ENCODE measurements at places on chromosomes 11 and 22. TPM values are rescaled to one million over a fixed set of nuclear protein-coding genes. Genes with fewer than 3 reads are reported as not detected.

NLRP14 gene
- 0.49 TPM for total RNA-seq

IFITM10 gene
- total RNA-seq: 0.49 TPM

RFPL1 gene
- total RNA-seq: not detected

NECTIN1 gene
- total RNA-seq: 12.8 TPM

ARHGAP8 gene
- total RNA-seq: 1.7 TPM

E2F8 gene
- 0.49 TPM for total RNA-seq

SNX32 gene
- 10.8 TPM for total RNA-seq

MYBPC3 gene
- total RNA-seq: not detected

SYT7 gene
- 27.5 TPM for total RNA-seq

ZBTB16 gene
- total RNA-seq: 8.4 TPM

PDE2A gene
- total RNA-seq: 80.4 TPM

PSMC3 gene
- total RNA-seq: 90.2 TPM

CRYAB gene
- total RNA-seq: 7.4 TPM

TMEM138 gene
- 15.0 TPM for total RNA-seq

CCDC73 gene
- total RNA-seq: under 0.01 TPM

SLC29A2 gene
- 1.7 TPM for total RNA-seq

OR2AG1 gene
- not detected for total RNA-seq

TLCD5 gene
- 17.0 TPM for total RNA-seq

NCAM1 gene
- 514 TPM for total RNA-seq

AP5B1 gene
- 5.4 TPM for total RNA-seq

DAGLA gene
- 7.4 TPM for total RNA-seq

RFPL2 gene
- 0.49 TPM for total RNA-seq

TBX1 gene
- not detected for total RNA-seq

NELL1 gene
- 36.6 TPM for total RNA-seq

FJX1 gene
- 30.2 TPM for total RNA-seq

SUSD2 gene
- 0.25 TPM for total RNA-seq

OR4S1 gene
- total RNA-seq: not detected

SHISAL1 gene
- 25.8 TPM for total RNA-seq

ACR gene
- not detected for total RNA-seq

MS4A4E gene
- total RNA-seq: not detected

ALDH3B1 gene
- total RNA-seq: 0.49 TPM

ARHGEF12 gene
- total RNA-seq: 180 TPM

MPZL2 gene
- 3.0 TPM for total RNA-seq

MUC5AC gene
- 0.25 TPM for total RNA-seq

TESMIN gene
- under 0.01 TPM for total RNA-seq

FGF19 gene
- total RNA-seq: not detected

FGF3 gene
- total RNA-seq: not detected

SYT8 gene
- not detected for total RNA-seq

THOC5 gene
- 32.7 TPM for total RNA-seq

CDC45 gene
- total RNA-seq: 0.49 TPM

POU2AF2 gene
- not detected for total RNA-seq

GRK3 gene
- total RNA-seq: 47.2 TPM

C22orf42 gene
- total RNA-seq: not detected

GNAZ gene
- 124 TPM for total RNA-seq

C11orf52 gene
- total RNA-seq: not detected

MMP13 gene
- total RNA-seq: 0.25 TPM

CATSPER1 gene
- not detected for total RNA-seq

GSTT2B gene
- 0.74 TPM for total RNA-seq

MPPED2 gene
- 65.6 TPM for total RNA-seq

CELSR1 gene
- 3.9 TPM for total RNA-seq

SLC1A2 gene
- 192 TPM for total RNA-seq

INS gene
- not detected for total RNA-seq

GDPD4 gene
- total RNA-seq: not detected

TENM4 gene
- 80.6 TPM for total RNA-seq
